ENCODE measurements at places on chromosomes 4 and X.

DNA sequence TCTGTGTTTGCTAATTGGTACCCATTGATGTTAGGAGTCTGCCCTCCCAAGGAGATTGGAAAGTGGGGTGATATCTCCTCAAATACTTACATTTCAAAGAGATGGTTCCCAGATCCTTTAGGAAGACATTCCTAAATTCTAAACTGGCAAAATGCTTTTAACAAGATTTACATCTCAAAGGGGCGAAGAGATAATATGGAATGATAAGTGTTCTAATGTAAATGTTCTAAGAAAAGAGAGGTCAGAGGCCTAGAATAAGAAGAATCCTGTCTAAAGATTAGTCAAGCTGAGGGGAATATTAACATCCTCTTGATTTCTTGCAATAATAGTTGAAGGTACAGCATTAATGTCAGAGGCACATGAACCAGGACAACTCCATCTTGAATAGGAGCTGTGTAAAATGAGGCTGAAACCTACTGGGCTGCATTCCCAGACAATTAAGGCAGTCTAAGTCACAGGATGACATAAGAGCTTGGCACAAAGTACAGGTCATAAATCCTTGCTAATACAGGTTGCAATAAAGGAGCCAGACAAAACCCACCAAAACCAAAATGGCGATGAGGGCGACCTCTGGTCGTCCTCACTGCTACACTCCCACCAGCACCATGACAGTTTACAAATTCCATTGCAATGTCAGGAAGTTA is 2248.1 kb downstream of the ARAP2 start:
- DNase-seq, result no peak

- DNase-seq, result peak; percentile 59
Observed at GRCh38 chr4:184475096-184475461, 729 bp upstream of the IRF2 start.

DNA sequence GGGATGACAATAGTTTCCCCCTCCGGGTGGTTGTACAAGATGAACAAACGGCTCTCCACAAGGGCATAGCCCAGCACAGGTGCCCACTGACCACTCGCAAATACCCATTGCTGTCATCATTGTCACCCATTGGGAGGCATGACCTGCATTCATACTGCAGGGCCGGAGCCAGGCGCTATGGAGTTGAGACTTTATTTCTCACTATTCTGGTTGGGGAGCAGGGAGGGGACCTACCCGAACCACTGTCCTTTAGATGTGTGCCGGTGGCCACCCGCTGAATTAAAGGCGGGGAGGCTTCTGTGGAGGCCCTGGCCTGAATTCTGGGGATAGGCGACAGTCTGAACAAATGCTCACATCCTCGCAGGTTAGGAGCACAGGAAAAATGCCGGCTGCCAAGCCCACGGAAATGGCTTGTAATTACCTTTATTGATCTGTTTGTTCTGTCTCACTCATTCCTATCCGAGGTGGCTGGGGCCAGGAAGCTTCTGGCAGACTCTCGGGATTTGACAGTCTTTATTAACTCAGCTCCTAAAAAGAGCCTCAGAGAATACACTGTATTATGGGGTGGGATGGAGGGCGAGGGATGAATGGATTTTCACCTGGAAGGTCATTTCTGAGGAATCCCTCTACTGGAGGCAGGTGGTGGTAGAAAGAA is 125.1 kb upstream of the PSAPL1 start:
- no peak for DNase-seq

DNA sequence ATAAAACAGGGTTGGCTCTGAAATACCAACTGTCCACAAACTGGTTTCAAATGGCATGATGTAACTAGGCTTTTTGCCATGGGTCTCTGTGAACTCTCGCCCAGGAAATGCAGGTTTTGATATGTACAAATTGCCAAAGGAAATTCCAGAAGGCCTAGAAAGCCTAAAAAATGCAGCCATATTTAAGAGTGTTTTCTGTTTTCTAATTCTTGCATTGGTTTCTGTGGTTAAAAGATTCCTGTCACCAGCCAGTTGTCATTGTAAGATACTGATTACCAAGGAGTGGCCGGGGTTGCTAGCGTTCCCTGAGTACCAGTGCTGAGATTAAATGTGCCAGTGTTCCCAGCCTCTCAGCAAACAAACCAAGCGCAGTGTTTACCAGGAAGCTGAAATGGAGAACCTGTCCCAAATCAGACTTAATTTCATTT is 53.9 kb upstream of the SORBS2 start:
- no peak for DNase-seq

DNA sequence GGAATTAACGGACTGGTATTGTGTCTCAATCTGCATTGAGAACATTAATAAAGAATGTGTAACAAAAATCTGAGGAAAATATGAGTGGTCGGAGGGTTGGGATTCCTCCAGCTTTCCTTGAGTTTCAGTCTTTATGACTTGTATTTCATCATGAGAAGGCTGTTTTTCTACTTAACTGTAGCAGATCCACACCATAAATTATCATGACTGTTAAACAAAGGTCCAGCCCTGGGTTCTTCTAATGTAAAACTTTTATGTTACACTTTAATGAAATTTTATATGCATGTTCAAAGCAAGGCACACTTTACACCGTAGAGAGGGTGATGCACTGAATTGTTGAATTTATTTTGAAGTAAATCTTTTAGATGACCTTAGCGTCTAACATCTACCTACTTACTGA is 7.0 kb downstream of the AFF2 start:
- no peak for DNase-seq

DNA sequence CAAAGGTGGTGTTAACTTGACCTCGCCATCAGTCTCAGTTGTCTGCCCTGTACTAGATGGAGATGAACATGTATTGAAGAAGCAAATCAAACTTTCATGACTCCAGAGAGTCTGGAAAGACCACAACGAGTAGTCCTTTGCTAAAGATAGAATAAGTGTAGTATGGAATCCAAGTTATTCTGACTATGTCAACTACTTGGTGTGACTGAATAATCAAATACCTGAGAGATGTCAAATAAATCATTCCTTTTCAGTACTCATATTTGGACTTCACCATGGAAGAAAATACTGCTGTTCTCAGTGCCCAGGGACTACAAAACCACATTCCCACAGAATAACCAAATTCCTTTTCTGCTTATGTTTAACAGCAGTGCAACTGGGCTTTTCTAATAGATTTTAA is 161.2 kb upstream of the SPRY1 start:
- DNase-seq, result no peak

GRCh38 chr4:88831031-88831430 is 133.4 kb upstream of the NAP1L5 start:
- DNase-seq, result no peak

DNA sequence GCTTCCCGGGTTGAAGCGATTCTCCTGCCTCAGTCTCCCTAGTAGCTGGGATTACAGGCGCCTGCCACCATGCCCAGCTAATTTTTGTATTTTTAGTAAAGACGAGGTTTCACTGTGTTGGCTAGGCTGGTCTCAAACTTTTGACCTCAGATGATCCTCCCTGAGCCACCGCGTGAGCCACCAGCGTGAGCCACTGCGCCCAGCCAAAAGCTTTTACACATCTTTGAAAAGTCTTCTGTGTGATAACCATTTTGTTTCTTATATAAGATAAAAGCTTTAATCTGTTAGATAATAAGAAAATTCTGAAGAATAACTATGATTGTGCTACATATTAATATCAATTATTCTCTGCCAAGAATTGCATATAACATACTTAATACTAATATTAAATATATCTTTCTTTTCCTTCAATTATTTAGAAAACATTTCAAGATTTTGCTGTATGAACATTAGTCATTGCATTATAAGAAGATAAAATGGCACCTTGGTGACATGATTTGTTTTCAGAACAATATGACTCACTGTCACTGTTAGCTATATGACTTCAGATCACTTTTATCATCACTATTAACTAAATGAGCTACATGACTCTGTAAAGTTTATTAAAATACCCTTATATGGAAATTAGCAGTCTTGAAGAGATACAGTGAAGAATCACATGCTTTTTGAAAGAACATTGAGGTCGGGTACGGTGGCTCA is 33.4 kb downstream of the RUFY3 start:
- no peak for DNase-seq

DNA sequence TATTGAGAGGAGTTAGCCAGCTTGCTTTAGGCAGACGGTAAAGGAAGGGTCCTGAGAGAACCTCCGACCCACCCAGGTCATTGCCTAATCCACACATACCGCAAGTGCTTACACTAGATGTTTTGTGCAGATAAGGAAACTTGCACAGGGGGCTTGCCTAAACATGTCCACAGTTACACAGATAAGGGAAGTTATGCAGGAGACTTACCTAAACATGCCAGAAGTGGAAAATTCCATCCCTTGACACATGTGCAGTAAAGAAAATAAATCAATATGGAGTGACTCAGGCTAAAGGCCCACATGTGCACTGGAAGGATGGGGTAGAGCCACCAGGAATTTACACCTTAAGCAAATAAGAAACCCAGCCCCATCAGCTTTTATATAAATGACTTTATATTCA is 232.8 kb upstream of the HDX start:
- DNase-seq, result no peak

DNA sequence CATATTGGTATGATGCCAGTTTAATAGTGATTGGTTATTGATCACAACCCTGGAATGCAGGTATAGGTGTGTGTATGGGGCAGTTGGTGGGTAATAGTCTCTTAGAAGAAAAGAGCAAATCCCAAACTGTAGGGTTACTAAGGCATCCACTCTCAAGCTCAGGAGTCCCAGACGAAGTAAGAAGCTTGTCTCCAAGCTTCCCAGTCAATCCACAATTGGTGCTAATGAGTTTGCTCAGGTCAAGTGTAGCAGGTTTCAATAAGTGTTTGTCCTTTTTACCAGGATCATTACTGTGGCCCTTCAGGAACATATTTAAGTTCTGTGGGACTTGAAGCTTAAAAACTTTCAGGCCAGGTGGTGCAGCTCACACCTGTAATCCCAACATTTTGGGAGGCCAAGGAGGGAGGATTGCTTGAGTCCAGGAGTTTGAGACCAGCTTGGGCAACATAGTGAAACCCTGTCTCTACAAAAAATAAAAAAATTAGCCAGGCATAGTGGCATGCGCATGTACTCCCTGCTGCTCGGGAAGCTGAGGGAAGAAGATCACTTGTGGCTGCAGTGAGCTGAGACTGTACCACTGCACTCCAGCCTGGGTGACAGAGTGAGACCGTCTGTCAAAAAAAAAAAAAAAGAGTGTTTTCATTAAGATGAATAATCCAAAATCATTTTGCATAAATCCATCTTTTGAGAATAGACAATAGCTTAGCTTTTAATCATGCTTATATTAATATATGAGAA is 166.8 kb downstream of the UNC5C start:
- DNase-seq, result no peak

DNA sequence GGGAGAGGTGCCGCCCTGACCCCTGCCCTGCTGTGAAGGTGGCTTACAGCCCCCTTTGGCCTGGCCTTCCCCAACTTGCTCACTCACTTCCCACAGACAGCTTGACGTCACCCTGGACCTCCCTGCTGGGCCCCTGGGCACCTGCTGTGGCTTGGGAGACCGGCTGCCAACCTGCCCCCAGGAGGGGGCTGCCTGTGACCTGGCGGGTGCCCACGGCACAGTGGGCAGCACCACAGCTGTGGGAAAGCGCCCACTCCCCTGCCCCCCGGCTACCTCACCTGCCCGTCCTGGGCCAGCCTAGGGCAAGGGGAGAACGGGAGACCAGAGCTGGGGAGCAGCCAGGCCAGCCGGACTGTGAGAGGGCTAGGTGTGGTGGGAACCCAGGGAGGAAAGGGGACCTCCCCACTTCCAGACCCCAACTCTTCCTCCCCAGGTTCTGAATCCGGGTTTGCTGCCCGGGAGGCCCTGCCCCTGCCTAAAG is 2.4 kb upstream of the ZFP92 start:
- no peak for DNase-seq

GRCh38 chr4:37816006-37816405 is 10.5 kb upstream of the PGM2 start:
- peak; percentile 25 for DNase-seq

Data from activated CD4-positive, alpha-beta T cell treated with anti-CD3 and anti-CD28 coated beads, Interleukin-2, Interleukin-4, amounts not matched to agents 100 ng/mL and 50 ng/mL, durations not matched to agents 16 hours and 8 hours (primary cell).